Thoracic aorta endothelial cell (primary cell): ENCODE measurements at places on chromosomes 11 and 22. TPM values are rescaled to one million over a fixed set of nuclear protein-coding genes. Genes with fewer than 3 reads are reported as not detected.

Gene POTEH
- not detected in 2 replicates for total RNA-seq

Gene TEX12
- total RNA-seq: 0.43 TPM in 1 of 2 replicates, not detected in the other

Gene SCO2
- total RNA-seq: 2.0 and 2.4 TPM in 2 replicates

Gene SHISA8
- total RNA-seq: not detected in 2 replicates

Gene OR52I1
- not detected in 2 replicates for total RNA-seq
